ENCODE measurements at places on chromosomes 16 and 17.

DNA sequence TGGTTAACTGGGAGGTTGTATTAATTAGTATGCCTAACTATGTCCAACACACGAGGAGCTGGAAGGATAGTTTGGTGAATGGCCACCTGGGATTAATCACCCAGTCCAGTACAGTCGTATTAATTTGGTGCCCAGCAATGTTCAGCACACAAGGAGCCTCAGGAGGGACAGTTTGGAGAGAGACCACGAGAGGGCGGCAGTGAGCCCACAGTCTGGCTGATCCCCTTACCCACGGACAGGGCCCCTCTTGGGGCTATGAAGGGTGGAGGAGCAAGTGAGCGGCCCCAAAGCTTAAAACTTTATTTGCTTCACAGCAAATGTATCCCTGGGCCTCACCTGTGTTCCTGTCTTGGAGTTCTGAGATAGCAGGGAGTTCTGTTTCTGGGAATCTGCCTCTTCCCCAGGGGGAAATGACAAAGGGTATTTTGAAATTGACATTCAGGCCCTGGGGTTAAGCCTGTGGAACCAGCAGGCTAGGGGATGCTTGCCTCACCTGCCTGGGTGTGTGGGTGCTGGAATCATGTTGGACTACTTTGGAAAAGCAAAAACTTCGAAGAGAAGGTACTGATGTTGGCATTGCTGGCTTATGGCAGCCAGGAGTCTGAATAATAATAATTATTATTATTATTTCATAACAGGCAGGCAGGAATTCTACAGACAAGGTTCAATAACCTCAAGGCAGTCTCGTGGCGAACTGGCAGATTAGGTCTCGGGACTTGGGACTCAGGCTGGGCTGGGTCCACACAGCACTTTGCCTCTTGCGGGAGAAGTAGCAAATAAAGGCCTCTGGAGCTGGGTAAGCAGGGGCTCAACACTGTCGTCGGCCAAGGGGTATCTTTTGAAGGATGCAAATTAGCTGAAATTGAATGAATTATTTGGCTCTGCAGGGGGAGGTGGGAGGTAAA is 227.6 kb upstream of the ASIC2 start:
- DNase-seq, result no peak

DNA sequence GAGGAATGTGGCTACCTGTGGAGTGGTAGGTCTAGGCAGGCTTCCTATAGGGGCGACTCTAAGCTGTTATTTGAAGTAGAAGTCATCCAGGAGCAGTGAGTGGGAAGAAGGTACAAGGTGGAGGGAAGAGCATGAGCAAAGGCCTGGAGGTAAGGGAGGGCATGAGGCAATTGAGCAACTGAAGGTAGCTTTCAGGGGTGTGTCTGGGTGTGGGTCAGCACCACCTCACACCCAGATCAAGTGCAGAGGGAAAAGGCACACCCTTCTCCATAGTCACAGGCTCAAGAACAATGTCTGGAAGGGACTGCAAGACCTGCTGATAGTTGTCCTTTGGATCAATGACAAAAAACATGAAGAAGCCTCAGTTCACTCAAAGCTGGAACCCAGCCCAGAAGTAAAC is 46.5 kb upstream of the IRX6 start:
- no peak for DNase-seq

DNA sequence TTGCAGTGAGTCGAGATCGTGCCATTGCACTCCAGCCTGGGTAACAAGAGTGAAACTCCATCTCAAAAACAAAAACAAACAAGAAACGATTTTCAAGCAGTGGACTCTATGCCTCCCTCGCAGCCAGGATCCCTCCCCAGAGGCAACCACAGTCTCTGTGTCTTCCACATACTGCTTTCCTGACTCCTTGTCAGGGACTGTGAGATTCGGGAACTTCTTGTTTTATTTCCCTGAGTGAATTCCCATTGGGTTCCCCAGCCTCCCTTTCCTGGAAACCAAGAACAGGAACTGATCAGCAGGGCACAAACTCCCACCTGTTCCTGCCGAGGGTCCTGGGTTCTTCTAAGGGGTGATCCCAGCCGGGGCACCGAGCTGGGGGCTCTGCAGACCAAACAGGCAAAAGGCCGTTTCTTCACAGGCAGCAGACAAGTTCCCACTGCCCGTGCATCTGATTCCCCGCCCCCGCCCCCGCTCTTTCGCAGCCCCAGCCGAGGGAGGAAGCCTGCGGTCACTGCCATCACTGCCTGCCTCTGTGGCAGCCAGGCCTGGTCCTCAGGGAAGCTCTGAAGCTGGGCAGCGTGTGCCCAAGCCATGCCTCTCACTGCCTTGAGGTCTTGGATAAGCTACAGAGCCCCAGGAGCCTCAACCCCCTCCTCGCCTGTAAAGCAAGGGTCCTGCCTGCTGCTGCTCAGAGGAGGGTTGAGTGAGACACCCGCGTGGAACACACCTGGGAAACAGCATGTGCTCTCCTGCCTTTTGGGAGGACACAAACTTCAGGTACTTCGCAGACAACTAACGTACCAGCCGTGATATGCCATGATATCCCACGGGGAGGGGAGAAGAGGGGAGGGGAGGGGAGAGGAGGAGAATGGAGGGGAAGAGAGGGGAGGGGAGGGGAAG is 5.5 kb upstream of the PIEZO1 start:
- DNase-seq, result no peak

DNA sequence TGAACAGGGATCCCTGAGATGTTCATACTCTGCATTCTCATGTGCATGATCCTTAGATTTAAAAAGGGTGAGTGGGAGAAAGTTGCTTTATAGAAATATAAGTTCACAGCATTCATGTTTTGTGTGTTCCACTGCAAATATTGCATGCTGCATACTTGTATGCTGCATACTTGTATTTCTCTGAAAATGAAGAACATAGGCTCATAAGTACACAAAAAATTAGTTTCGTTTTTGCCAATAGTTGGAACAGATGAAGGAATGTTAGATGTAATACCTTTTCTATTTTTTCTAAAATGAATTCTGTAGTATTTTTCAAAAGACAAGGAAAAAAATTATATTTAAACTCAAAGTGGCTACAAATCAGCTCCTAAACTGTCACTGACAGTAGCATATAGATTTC is 79.0 kb downstream of the NFAT5 start:
- no peak for DNase-seq

DNA sequence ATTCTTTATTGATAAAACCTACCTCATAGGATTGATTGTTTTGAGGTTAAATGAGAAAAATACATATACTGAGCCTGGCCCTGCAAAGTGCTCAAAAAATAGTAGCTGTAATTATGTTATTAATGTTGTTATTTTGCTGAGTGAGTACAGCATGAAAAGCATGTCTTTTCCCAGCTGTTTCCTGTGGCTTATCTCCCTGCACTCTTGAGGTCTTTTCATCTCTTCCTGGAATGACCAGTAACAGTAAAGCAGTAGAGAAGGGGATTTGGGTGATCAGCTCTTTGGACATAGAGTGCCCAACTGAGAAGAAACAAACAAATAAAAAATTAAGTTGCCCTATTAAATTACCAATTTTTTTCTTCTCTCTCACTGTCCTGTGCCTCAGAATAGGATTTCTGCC is 53.7 kb downstream of the NFAT5 start:
- no peak for DNase-seq

DNA sequence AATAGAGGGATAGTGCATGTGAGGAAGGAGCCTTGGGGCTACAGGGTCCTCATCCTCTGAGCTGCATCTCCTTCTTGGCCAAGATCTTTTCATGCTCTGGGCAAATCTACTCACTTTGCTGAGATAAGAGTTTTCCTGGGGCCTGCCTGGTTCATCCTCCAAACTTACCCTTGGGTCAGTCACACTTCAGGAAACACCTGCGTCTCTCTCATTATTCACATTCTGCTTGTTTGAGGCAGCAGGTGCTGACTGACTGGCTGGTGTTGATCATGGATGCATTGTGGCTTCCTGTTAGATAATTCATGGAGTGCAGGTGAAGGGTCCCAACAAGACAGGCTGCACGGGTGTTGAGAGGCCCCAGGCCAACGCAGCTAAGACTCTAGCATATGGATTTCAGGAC is 162.6 kb downstream of the SALL1 start:
- DNase-seq, result no peak

DNA sequence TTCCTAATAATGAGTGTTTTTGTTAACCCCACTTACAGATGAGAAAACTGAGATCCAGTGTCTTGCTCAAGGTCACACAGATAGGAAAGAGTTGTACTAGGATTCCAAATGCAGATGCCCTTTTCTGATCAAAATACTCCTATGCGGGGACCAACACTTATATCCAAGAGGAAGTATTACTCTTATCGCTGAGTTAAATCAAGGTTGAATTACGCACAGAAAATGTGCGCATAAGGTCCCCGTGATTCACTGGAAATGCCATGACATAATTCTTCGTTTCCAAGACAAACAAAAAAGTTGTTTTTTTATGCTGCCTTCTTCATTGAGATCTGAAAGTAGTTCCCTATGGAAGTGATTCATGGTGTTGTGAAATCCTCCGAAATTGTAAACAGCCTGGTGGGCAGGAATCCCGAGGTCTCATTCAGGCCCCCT is 463.8 kb upstream of the HSBP1 start:
- DNase-seq, result no peak

GRCh38 chr16:4376126-4376892 is 4.7 kb downstream of the VASN start:
- DNase-seq, result no peak

- no peak for DNase-seq
Observed at GRCh38 chr17:21361020-21361809, 14.9 kb upstream of the KCNJ12 start.

GRCh38 chr16:54455030-54455725 is 168.6 kb upstream of the IRX3 start:
- DNase-seq, result no peak

DNA sequence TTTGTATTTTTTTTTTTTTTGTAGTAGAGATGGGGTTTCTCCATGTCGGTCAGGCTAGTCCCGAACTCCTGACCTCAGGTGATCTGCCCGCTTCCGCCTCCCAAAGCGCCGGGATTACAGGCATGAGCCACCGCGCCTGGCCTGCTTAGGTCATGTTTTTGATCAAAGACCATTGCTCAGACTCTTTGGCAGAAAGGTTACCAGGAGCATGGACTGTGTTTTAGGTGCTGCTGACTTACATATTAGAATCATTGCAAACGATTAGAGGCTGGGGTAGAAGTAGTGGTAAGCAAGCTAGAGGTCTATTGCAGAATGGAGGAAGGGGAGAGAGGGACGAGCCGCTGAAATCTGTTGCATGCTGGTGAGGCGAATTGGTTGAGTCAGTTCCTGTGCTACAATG is 79.8 kb downstream of the TANGO6 start:
- DNase-seq, result no peak

- DNase-seq, result no peak
Observed at GRCh38 chr17:45430006-45430737, 2.5 kb downstream of the ARHGAP27 start.

DNA sequence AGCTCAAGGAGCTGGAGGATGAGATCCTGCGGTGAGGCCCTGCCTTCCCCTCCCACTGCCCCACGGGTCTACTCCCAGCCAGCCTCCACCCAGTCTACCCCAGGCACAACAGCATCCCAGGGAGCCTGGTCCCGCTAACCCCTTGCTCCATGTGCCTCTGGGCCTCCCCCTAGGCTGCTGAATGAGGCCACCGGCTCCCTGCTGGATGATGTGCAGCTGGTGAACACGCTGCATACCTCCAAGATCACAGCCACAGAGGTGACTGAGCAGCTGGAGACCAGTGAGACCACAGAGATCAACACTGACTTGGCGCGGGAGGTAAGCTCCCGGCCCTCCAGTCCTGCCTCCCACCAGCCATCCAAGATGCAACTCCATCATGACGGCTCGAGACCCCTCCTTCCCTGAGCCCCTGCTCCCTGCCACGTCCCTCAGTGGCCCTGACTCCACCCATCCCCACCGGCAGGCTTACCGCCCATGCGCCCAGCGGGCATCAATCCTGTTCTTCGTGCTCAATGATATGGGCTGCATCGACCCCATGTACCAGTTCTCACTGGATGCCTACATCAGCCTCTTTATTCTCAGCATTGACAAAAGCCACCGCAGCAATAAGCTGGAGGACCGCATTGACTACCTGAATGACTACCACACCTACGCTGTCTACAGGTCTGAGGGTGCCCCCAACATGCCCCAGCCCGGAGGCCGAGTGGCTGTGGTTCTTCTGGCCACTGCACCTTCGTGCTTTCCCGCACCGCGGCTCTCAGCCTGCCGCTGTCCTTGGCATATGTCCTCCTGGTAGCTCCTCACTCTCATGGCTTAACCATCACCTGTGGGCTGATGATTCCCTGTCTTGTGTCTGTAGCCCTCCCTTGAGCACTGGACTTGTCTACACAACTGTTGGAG is 15.0 kb upstream of the KDM6B start:
- DNase-seq, result no peak

GRCh38 chr16:71671165-71671564 is 45.2 kb downstream of the MARVELD3 start:
- DNase-seq, result no peak

DNA sequence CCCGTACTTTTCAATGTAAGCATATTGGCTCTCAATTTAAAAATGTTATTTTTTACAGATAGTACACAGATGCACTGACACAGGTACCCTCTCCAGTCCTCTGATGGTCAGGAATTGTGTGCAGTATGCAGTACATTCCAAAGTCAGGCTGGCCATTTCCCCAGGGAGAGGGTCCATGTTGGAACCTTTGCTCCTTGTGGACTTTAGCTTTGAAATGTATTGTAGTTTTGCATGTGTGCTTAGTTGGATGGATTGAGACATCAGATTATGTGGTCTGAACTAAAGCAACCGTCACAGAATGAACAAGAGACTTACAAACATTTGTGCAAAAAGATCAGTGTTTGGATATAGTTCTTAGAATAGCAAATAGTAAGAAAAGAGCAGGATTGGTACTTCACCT is 381.1 kb downstream of the WWOX start:
- no peak for DNase-seq

GRCh38 chr16:67438098-67438791 is 7.3 kb downstream of the HSD11B2 start:
- no peak for DNase-seq

DNA sequence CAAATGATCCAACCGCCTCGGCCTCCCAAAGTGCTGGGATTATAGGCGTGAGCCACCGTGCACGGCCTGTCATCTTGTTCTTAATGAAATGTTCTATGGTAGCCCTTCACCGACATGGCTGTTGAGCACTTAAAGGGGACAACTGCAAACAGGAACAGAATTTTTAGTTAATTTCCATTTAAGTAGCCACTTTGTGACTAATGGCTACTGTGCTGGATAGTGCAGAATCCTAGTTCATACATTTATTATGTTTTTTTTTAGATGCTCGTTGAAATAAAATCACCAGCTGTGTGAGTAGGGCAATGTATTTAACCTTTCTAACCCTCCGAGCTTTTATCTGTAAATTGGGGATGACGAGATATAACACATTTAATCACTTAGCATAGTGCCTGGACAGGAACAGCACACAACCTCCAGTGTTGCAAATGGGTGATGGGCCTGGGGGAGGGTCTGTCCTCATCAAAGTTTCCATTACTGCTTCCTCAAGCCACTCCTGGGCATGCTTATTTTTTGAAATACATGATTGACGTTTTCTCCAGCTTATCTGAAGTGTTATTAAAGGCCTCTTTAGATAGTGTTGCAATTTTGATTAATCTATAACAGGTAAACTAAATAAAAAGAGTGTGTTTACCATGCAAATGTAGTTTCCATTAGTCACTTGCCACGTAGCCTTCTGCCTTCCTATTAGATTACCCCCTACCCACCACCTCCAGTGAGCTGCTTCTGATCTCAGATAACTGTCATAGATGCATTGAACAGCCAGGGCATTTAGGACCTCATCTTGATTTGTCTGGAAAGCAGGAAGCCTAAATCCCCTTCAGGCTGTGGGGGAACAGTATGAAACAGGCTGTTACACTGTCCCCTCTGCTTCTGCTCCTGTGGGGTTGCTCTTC is 42.5 kb upstream of the TANC2 start:
- DNase-seq, result no peak

GRCh38 chr16:56938664-56939513 is 6.9 kb downstream of the HERPUD1 start:
- no peak for DNase-seq

- DNase-seq, result no peak
Observed at GRCh38 chr16:53844804-53845203, 140.8 kb downstream of the FTO start.

Data from NCI-H187 (cell line).